ENCODE measurements at places on chromosomes 3 and 15.

- peak; percentile 96 for DNase-seq
Measured at GRCh38 chr3:98855806-98856400, 45.6 kb downstream of the DCBLD2 start.

GRCh38 chr3:33417066-33417673 is 23.0 kb downstream of the UBP1 start:
- DNase-seq, result peak; percentile 31

- DNase-seq, result no peak
Measured at GRCh38 chr15:73019601-73020146, 32.6 kb upstream of the NEO1 start.

GRCh38 chr3:158430968-158431367 is 140.0 kb upstream of the MLF1 start:
- peak; percentile 35 for DNase-seq

DNA sequence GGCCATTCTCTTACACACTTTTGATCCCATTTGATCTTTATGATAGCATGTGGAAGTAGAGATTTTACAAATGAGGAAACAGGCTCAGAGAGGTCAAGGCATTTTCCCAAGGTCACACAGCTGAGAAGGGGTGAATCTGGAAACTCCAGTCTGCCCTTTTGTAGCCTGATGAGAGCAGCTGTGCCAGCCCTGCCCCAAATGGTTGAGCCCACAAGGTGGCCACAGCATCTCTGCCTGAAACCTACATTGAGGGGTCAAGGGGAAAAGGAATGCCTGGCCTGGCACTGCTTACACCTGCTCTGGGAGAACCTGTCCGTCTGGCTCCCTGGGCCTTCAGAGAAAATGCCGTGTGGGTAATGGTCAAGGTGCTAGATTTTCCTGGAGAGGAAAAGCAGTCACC is 200.2 kb upstream of the LINGO1 start:
- DNase-seq, result no peak
